Globus pallidus (tissue), 1 donor: ENCODE measurements at places on chromosomes 3 and 15.
A peak's percentile ranks its signal among the peaks of the same experiment; 100 is the strongest.

- DNase-seq, result no peak
Measured at GRCh38 chr3:176490357-176490756, 706.9 kb downstream of the TBL1XR1 start.

DNA sequence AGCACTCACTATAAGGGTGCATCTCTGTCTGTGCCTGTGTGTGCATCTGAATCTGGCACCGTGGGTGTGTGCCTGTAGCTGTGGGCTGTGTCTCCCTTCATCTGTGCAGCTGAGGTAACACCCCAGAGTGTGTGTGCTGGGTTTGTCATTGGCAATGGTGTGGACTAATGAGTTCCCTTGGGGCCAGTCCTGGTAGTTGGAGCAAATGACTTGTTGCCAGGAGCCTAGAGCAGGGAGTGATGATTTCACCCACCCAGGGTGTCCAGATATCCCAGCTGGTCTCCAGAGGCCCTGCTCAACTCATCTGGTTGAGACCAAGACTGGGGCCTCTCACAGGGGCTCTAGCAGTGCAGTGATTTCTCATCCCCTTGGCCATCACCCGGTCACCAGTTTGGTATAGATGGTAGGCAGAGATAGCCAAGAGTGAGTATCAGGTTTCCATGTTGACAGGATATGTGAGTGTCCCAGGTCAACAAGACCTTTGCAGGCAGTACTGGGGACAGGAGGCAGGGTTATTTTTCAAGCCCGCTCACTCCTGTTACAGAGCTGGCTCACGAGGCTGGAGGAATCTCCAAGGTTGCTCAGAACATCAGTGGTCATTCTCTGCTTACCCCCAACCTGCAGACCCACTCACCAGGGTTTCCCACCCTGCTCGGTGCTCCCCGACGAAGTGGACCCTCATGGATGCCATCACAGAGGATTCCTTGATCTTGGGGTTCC, 4.1 kb upstream of the HDAC11 start:
- DNase-seq, result no peak

GRCh38 chr3:28726840-28727239, 378.2 kb upstream of the AZI2 start:
- DNase-seq, result peak; percentile 3

GRCh38 chr3:86416334-86416733, 574.6 kb downstream of the VGLL3 start:
- DNase-seq, result no peak

- no peak for DNase-seq
Measured at GRCh38 chr15:70584838-70585706, 178.3 kb downstream of the UACA start.
